ENCODE measurements at places on chromosomes 2 and 18.

GRCh38 chr18:32461709-32462272, 8.9 kb downstream of the GAREM1 start:
- DNase-seq = no peak

DNA sequence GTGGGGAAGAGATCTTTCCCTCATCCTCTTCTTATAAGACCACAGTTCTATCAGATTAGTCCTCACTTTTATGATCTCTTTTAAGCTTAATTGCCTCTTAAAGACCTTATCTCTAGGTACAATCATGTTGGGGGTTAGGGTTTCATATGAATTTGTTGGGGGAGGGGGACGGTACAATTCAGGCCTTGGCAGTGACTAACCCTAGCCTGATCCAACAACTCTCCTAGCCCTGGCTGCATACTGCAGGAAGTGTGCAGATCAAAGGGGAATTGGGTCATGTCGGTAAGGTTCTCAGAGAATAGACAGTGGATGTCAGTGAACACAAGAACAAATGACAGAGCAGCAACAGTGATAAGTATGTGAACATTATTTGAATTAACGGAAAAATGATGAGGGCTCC, 16.4 kb downstream of the CAPN13 start:
- no peak for DNase-seq

GRCh38 chr2:3689998-3690748, 13.2 kb upstream of the DCDC2C start:
- no peak for DNase-seq

DNA sequence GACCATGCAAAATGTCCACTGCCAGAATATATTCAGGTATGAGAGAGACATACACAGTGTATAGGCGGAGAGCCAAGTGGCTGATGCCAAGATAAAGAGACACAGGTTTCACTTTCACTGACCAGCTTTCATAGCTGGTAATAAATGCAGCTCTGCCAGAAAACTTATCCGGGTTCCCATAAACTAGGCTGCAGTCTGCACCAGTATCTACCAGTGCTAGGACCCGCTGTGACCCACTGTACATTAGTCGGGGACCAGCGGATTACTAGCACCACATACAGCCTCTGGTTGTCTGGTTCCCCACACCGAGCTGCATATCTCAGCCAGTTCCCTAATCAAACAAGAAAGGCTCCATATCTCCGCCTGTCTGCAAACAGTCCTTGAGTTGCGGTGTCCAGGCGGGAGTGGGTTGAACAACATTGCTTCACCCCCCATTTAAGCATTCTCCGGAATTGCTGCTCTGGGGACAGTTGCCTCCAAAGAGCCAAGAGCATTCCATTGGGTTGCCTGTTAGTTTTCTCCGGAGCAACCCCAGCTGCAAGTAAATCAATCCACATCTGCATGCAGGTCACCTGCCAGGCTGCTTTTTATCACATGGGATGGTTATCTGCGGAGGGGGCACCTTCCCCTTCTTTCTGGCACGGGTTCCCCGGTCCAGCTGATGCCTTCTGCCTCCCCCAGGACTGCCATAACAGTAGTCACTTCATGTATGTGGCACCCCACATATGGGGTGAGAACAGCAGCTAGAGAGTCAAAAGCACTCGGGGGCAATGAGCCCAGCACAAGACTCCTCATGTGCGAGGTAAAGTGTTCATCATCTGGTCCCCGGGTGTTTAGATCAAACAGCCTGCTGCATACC, 18.0 kb upstream of the KLHL23 start:
- DNase-seq = no peak

DNA sequence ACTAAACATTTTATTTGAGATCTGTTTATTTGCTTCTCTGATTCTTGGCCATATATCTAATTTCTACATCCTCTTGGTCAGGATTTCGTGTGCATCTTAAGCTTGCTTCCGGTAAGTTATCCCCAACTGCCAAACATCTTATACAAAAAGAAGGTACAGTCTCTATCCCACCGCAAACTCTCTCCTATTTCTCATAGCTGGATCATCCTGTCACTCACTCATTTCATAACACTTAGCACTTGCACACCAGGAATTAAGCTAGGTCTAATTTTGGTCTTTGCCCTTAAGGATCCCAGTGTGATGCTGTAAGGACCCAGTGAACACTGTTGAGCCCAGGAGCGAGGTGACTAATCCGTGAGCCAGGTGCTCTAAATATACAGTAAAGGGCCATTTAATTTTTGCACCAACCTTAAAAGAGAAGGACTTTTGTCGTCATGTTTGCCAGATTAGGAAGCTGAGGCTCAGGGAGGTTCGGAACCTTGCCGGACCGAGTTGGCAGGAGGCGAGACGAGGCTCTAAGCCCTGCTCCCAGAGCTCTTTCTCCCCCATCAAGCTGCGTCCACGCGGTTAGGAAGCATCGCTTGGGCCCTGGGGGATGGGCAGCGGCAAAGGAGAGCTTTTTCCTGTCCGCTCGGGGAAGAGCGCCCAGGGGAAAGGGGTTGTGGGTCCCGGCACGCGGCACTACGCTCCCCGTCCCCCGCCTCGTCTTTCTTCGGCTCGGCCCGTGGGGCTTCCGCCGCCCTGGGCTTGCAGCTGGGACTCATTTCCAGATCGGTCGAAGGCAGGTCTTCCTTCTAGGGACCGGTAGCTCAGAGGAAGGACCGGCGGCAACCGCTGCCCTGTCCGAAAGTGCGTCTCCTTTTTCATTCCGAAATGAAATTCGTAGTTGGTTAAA, 4.1 kb upstream of the ITPRIPL1 start:
- DNase-seq = no peak

GRCh38 chr2:27571681-27572080, 11.2 kb upstream of the ZNF512 start:
- DNase-seq = no peak

DNA sequence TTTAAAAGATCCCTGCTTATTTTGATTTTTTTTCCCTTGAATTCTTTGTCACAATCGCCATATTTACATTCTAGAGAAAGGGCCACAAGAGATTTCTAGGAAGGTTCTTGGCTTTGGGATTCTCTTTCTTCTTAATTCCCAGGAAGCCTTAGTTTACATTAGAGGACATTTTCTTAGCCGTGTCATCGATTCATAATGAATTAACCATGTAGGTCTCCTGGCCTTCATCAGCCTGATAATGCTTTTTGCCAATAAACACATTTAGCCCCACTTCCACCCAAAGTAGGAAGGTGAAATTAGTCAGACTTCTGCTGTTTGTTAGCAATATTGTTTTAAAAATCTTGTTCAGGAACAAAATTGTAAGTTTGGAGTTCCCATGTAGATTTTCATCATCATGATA, 71.3 kb upstream of the LPIN2 start:
- no peak for DNase-seq

DNA sequence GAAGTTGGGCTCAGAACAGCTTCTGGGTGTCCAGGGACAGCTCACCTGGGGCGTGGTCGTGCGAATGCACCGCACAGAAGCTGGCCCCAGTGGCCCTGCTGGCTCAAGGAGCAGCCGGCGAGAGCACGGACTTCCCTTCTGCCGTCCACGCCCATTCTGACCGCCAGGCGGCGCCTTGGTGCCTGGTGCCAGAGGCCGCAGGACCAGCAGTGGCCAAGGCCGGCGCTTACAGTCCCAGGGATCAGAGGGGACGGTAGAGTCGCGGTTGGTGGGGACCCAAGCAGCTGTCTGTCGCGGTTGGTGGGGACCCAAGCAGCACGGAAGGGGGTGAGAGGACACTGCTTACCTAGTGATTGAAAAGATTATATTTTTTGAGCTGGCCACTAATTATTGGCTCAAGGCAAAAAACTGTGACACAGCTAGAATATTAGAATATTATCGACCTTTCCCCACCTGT, 25.7 kb downstream of the NPPC start:
- peak; percentile 42 for DNase-seq

- no peak for DNase-seq
Observed at GRCh38 chr2:53901192-53901591, 41.4 kb upstream of the GPR75 start.

GRCh38 chr2:13115643-13116042, 398.9 kb downstream of the TRIB2 start:
- no peak for DNase-seq

DNA sequence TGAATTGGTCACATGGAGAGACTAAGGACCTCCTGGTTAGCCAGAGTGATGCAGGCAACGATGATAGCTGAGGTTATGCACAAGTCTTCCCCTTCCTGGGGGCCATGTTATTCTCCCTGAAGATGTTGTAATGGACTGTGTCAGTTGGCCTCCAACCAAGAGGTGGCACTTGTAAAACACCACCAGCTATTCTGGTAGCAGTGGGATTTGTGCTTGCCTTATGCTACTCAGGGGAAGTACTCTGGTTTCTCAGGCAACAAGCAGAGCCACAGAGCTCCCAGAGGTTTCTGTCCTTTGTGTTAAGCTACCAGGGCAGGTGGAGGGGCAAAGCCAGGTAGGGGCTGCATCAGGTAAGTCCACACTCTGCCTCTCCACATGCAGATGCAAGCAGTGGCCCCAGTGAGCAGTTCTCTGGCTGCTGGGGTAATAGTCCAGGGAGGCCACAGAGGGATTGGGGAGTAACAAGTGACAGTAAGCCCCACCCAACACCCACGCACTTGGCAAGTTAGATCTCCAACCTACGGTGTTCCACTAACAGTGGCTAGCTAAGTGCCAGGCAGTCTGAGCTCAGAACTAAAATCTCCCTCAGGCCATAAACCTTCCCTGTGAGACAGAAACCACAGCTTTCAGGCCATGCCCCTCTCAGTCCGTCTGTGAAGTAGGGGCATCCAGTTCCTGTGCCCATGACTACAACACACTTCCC, 99.7 kb downstream of the RND3 start:
- no peak for DNase-seq

DNA sequence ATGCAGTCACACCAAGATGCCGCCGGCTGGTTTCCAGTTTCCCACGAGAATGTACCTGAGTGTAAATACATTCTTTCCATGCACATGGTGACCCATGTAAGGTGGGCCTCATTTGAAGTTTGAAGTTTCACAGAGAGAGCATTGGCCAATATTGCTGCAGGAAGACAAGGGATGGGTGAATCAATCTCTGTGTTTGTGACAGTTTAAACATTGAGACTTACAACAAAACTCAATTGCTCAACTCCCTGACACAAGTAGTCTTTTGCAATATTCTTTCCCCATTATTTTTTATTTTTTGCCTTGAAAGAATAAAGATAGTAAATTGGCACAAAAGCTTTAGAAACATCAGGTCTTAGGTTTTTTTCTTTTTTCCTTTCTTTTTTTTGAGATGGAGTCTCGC, 5.1 kb downstream of the SERPINB2 start:
- DNase-seq = peak; percentile 52

DNA sequence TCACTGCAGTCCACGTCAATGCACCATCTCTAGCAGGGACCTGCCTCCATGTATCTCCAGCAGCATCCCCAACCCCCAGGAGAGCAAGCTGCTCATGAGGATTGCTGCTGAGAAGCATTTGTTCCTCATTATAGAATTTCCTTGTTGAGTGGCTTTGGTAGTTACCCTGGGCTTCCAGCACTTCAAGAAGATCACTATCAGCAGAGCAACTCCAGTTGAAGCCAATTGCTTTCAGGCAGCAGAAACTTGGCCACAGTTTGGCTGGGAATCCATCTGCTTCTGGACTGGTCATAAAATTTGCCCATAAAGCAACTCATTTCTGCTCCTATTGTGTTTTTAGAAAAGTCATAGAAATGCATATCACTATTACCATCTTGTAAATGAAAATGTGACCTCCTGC, 17.4 kb downstream of the TRPM8 start:
- no peak for DNase-seq

GRCh38 chr2:43084699-43085091, 141.7 kb downstream of the ZFP36L2 start:
- no peak for DNase-seq

DNA sequence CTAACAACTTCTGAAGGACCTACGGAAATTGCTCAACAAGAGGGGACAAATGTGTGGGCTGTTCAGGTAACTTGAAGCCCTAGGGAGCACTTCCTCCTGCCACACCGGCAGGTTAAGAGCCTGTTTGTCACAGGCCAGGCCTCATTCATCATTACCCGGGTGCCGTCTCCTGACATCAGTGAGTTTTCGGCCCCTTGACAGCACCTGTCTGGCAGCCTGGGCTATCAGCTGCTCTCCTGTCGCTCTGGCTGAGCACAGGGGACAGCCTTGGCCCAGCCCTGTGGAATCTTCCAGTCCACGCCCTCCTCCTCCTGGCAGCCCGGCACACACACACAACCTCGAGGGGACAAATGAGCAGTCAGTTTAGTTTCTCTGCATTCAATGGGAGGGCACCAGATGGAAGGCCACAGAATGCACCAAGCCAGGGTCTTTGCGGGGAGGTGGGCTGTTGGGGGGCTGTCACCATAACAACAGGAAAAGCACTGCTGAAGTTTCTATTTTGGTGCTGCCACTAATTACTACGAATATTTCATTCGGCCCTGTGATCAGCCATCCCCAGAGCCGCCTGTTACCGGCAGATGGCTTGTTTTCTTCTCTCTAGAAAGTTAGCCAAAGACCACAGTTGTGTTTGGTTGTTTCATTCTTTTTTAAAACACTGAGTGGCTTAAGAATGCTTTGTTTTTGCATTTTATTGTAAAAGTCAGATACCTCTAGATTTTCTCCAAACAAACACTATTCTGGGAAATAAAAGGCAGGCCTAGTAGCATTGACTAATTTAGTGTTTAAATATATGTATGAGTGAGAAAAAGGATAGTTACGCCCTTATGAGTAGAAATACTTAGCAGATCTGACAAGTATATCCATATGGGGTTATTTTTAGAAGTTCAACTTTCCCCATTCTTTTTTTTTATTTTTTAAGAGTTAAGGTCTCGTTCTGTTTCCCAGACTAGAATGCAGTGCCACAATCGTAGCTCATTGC, 189.9 kb upstream of the NDUFV2 start:
- no peak for DNase-seq

DNA sequence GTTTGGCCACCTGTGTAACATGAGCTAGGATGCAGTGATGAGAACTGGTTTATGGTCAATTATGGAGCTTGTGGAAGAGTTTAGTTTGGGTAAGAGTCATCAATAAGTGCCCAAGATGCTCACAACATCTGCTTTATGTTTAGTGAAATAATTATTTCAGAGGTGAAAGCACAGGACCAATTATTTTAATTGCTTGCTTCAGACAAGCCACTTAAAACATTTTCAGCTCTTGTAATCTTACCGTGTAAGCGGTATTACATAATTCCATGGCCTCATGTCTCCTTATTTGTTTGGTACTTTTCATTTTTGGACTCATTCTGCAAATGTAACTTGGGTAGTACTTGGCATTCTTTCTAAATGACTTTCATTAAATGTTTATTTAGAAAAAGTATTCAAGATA, 5.4 kb downstream of the B3GNT2 start:
- DNase-seq = no peak

- no peak for DNase-seq
Observed at GRCh38 chr18:14936313-14936712, 188.3 kb downstream of the ANKRD30B start.

GRCh38 chr18:48202350-48203260, 206.6 kb downstream of the ZBTB7C start:
- DNase-seq = no peak
